Activated CD4-positive, alpha-beta T cell treated with anti-CD3 and anti-CD28 coated beads, Interleukin-2, amount 10 ng/mL, durations not matched to agents 7 days and 5 days (primary cell): ENCODE measurements at places on chromosomes 7 and 10.

- no peaks in the 10 kb centered on the region for H3K27me3 ChIP-seq
- H3K36me3 ChIP-seq = peaks cover 2% of the 10 kb centered on the region
- H3K4me3 ChIP-seq = peak overlapping the region; percentile 90
- peaks cover 40% of the 10 kb centered on the region for H3K4me1 ChIP-seq
These were observed 766 bp upstream of the ZMYND11 start for GRCh38 chr10:134247-135131.

- H3K4me1 ChIP-seq = no peaks in the 10 kb centered on the region
- no peak overlapping the region for H3K27ac ChIP-seq
- peaks cover 41% of the 10 kb centered on the region for H3K27me3 ChIP-seq
These were observed 59.8 kb downstream of the RAMP3 start for GRCh38 chr7:45217358-45217757.

- no peaks in the 10 kb centered on the region for H3K27me3 ChIP-seq
- peaks cover 55% of the 10 kb centered on the region for H3K36me3 ChIP-seq
- peak overlapping the region; percentile 54 for H3K27ac ChIP-seq
- no peak for DNase-seq
These were observed 240.1 kb downstream of the SFMBT2 start for GRCh38 chr10:7170626-7171322.

DNA sequence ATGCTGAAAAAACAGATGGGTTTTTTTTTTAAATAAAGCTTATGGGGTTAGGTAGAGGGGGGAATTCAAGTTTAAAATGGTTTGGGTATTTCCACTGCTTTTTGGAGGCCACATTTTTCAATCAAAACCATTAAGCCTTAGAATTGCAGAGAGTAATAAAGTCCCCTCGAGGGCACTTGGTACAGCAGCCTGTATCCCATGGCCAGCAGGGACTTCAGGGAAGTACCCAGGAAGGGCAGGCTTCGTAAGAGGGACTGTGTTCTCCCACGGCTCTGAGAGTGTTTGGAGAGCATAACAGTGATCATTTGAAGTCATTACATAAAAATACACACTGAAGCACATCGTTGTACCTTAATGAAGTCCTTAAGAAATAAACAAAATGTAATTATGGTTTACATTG lies 432.7 kb downstream of the DPP6 start:
- H3K27me3 ChIP-seq = no peaks in the 10 kb centered on the region
- no peak overlapping the region for H3K27ac ChIP-seq
- H3K36me3 ChIP-seq = no peaks in the 10 kb centered on the region
- peaks cover 2% of the 10 kb centered on the region for H3K4me1 ChIP-seq
- DNase-seq = no peak
- no peak overlapping the region for H3K4me3 ChIP-seq

GRCh38 chr10:46225597-46225996 lies 61.2 kb upstream of the ANTXRL start:
- no peaks in the 10 kb centered on the region for H3K27me3 ChIP-seq
- peaks cover 52% of the 10 kb centered on the region for H3K36me3 ChIP-seq
- DNase-seq = peak; percentile 4
- H3K4me3 ChIP-seq = no peak overlapping the region

DNA sequence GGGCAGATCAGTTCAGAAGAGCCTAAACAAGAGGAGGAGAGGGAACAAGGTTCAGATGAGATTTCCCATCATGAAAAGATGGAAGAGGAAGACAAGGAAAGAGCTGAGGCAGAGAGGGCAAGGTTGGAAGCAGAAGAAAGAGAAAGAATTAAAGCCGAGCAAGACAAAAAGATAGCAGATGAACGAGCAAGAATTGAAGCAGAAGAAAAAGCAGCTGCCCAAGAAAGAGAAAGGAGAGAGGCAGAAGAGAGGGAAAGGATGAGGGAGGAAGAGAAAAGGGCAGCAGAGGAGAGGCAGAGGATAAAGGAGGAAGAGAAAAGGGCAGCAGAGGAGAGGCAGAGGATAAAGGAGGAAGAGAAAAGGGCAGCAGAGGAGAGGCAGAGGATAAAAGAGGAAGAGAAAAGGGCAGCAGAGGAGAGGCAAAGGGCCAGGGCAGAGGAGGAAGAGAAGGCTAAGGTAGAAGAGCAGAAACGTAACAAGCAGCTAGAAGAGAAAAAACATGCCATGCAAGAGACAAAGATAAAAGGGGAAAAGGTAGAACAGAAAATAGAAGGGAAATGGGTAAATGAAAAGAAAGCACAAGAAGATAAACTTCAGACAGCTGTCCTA lies 52.7 kb upstream of the AGBL3 start:
- peaks cover 4% of the 10 kb centered on the region for H3K36me3 ChIP-seq
- H3K4me1 ChIP-seq = peaks cover 20% of the 10 kb centered on the region
- peak overlapping the region; percentile 90 for H3K27ac ChIP-seq

GRCh38 chr10:31759124-31759798 lies 169.4 kb downstream of the ARHGAP12 start:
- no peaks in the 10 kb centered on the region for H3K27me3 ChIP-seq
- DNase-seq = peak; percentile 24
- H3K4me1 ChIP-seq = peaks cover 15% of the 10 kb centered on the region

DNA sequence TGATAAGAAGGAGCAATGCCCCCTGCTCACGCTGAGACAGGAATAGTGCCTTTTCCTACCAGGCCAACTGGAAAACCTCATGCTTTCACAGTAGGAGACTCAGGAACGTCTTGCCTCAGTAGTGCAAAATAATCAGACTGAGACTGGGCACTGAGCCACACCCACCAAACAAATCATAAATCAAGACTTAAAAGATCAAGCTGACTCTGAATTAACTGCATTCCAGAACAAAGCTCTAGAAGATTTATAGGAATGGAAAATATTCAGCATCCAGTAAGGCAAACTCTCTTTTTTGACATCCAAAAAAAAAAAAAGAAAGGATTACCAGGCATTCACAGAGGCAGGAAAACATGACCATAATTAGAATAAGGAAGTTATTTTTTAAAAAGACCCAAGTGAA lies 30.5 kb upstream of the SLC18A3 start:
- H3K27ac ChIP-seq = no peak overlapping the region
- no peaks in the 10 kb centered on the region for H3K36me3 ChIP-seq
- no peak overlapping the region for H3K4me3 ChIP-seq
- H3K4me1 ChIP-seq = peaks cover 5% of the 10 kb centered on the region

DNA sequence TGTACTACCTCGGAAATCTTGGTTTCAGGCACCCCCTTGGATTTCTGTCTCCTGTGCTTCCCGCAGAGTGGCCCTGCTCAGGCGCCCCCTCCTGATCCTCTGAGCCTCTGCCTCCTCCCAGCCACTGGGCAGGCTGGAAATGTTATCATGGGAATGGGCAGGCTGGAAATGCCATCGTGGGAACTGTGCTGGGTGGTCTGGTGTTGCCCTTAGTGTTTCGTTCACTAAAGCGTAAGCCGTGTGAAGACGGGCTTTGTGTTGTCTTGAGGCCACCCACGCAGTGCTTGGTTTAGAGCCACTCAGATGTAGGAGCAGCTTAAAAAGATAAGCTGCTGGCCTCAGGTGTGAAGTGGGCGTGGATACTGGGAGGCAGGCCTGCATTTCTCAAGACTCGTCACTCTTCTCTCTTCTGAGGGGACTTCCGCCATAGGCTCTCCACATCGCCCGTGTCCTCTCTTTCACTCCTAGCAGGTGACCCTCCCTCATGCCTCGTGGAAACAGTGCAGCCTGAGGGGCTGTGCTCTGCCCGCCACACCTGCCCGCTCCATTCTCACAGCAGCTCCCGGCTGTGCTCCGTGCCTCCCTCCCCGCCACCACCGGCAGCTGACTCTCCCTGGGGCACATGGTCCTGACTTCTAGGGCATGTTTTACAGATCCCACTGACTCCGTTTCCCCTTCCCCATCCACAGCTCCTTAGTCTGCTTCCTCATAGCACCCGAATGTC lies 28.5 kb downstream of the PPP2R2D start:
- DNase-seq = no peak
- H3K4me3 ChIP-seq = no peak overlapping the region
- peaks cover 27% of the 10 kb centered on the region for H3K36me3 ChIP-seq
- peaks cover 78% of the 10 kb centered on the region for H3K4me1 ChIP-seq
- H3K27me3 ChIP-seq = no peaks in the 10 kb centered on the region
- peak overlapping the region; percentile 12 for H3K27ac ChIP-seq

- no peaks in the 10 kb centered on the region for H3K27me3 ChIP-seq
- peaks cover 36% of the 10 kb centered on the region for H3K4me1 ChIP-seq
- H3K36me3 ChIP-seq = peaks cover 8% of the 10 kb centered on the region
- no peak for DNase-seq
- no peak overlapping the region for H3K27ac ChIP-seq
- no peak overlapping the region for H3K4me3 ChIP-seq
These were observed 13.3 kb downstream of the GPR146 start for GRCh38 chr7:1057416-1058291.

- H3K4me1 ChIP-seq = peaks cover 41% of the 10 kb centered on the region
- H3K27me3 ChIP-seq = no peaks in the 10 kb centered on the region
- H3K27ac ChIP-seq = no peak overlapping the region
- H3K4me3 ChIP-seq = no peak overlapping the region
- DNase-seq = no peak
- H3K36me3 ChIP-seq = peaks cover 41% of the 10 kb centered on the region
These were observed 3.6 kb downstream of the SRI start for GRCh38 chr7:88216276-88216675.

DNA sequence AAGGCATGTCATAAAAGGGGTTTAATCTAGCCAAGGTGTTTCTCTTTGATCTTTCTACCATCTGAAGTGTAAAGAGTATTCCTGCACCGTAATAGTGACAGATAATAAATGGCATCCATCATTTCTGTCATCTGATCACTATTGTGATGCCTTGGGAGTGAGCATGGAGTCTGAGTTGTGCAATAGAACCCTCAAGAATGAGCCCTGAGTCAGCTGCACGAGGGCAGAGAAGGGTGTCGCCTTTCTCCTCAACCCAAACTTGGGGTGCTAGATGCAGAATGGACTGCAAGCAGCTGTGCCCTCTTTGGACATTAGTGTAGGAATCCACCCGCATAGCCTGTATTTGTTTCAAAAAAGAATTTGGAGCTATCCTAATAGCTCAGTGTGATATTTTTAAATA lies 115.2 kb downstream of the ZNF37A start:
- H3K36me3 ChIP-seq = no peaks in the 10 kb centered on the region
- H3K27me3 ChIP-seq = no peaks in the 10 kb centered on the region
- DNase-seq = no peak
- no peak overlapping the region for H3K27ac ChIP-seq

GRCh38 chr7:48643431-48644013 lies 280.8 kb upstream of the CDC14C start:
- H3K36me3 ChIP-seq = no peaks in the 10 kb centered on the region
- H3K27me3 ChIP-seq = no peaks in the 10 kb centered on the region
- no peaks in the 10 kb centered on the region for H3K4me1 ChIP-seq
- H3K27ac ChIP-seq = no peak overlapping the region
- DNase-seq = no peak

GRCh38 chr10:17950726-17951125 lies 992 bp upstream of the SLC39A12 start:
- H3K4me3 ChIP-seq = no peak overlapping the region
- no peak overlapping the region for H3K27ac ChIP-seq
- no peak for DNase-seq
- no peaks in the 10 kb centered on the region for H3K27me3 ChIP-seq
- no peaks in the 10 kb centered on the region for H3K36me3 ChIP-seq

GRCh38 chr10:132420981-132421846 lies 24.2 kb downstream of the PWWP2B start:
- H3K4me3 ChIP-seq = no peak overlapping the region
- no peaks in the 10 kb centered on the region for H3K27me3 ChIP-seq
- H3K4me1 ChIP-seq = peaks cover 33% of the 10 kb centered on the region
- no peaks in the 10 kb centered on the region for H3K36me3 ChIP-seq

DNA sequence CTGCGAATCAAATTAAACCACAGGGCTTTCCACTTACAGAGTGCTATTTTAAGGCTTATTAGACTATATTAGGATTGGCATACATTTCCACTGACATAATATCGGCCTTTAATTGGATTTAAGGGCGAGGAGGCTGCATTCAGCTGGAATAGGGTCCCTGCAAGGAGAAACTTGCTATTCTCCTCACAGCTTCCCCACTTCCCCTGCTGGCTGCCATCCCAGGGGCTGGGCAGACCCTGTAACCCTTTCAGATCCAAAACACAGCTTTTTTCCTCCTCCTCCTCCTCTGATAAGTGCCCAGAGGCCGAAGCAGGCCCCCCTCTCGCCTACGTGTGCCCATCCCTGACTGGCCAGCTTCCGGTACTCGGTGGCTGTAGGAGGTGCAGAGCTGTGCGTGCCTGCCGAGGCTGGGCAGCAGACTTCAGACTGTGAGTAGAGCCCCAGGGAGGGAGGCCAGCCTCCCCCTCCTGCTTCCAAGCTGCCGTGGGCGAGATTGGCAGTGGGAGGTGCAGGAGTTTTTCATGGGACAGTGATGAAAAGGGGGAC lies 224.2 kb downstream of the PLXNA4 start:
- peaks cover 63% of the 10 kb centered on the region for H3K27me3 ChIP-seq
- no peak overlapping the region for H3K4me3 ChIP-seq
- no peaks in the 10 kb centered on the region for H3K4me1 ChIP-seq
- H3K36me3 ChIP-seq = no peaks in the 10 kb centered on the region
- no peak overlapping the region for H3K27ac ChIP-seq

GRCh38 chr10:29535012-29535777 lies 99.6 kb downstream of the SVIL start:
- H3K4me1 ChIP-seq = no peaks in the 10 kb centered on the region
- H3K4me3 ChIP-seq = no peak overlapping the region
- no peaks in the 10 kb centered on the region for H3K27me3 ChIP-seq
- no peak for DNase-seq
- no peaks in the 10 kb centered on the region for H3K36me3 ChIP-seq

DNA sequence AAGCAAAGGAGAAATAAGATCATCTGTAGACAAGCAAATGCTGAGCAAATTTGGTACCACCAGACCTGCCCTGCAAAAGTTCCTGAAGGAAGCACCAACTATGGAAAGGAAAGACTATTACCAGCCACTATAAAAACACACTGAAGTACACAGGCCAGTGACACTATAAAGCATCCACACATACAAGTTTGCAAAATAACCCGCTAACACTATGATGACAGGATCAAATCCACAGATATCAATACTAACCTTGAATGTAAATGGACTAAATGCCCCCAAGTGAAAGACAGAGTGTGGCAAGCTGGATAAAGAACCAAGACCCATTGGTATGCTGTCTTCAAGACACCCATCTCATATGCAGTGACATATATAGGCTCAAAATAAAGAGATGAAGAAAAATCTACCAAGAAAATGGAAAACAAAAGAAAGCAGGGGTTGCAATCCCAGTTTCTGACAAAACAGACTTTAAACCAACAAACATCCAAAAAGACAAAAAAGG lies 18.2 kb upstream of the PDK4 start:
- H3K4me3 ChIP-seq = no peak overlapping the region
- H3K27ac ChIP-seq = no peak overlapping the region
- no peak for DNase-seq
- no peaks in the 10 kb centered on the region for H3K4me1 ChIP-seq
- H3K36me3 ChIP-seq = no peaks in the 10 kb centered on the region

DNA sequence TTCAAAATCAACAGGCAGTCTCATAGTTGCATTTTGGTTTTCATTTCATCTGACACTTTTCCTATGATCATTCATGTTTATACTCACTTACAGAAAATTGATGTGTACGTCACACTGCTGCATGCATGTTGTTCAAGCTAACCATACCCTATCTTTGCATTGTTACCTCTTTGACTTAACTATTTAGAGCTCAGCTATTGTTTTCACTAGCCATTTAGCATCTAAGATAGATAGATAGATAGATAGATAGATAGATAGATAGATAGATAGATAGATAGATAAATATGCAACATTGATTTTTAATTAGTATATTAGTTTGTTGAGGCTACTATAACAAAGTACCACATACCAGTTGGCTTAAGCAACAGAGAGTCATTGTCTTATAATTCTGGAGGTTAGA lies 649.5 kb upstream of the KCND2 start:
- H3K27me3 ChIP-seq = no peaks in the 10 kb centered on the region
- H3K27ac ChIP-seq = no peak overlapping the region
- no peak for DNase-seq
- no peaks in the 10 kb centered on the region for H3K36me3 ChIP-seq
- no peaks in the 10 kb centered on the region for H3K4me1 ChIP-seq
